Prostate gland (tissue), 2 donors: ENCODE measurements at places on chromosomes 13 and 19. TPM values are rescaled to one million over a fixed set of nuclear protein-coding genes. Genes with fewer than 3 reads are reported as not detected.

DNA sequence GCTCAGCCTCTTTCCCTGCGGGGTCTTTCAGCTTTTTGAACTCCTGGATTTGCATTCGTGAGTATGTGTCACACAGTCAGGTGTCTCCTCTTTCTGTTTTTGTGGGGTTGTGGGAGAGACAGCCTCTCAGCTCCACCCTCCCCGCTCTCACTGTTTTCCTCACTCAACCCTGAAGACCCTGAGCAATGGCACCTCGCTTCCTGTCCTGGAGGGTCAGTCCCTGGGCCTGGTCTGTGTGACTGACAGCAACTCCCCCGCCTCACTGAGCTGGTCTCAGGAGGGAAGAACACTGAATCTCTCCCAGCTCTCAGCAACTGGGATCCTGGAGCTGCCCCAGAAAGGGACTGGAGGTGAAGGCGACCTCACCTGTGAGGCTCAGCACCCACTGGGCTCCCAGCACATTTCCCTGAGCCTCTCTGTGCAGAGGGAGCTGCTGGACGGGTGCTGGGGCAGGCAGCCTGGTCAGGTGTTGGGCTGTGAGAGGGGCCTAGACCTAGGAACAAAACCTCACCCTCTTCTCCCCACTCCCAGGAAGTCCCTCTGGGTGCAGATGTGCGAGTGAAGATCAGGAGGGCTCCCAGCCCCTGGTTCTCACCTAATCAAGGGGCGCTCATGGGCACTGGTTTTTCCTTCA lies 4.2 kb upstream of the SIGLEC7 start:
- H3K27me3 ChIP-seq, result peaks cover 4% of the 10 kb centered on the region
- H3K36me3 ChIP-seq, result no peaks in the 10 kb centered on the region
- H3K4me3 ChIP-seq, result no peak overlapping the region
- H3K27ac ChIP-seq, result no peak overlapping the region

- H3K36me3 ChIP-seq, result no peaks in the 10 kb centered on the region
- no peak overlapping the region for H3K4me3 ChIP-seq
- no peak for DNase-seq
- no peaks in the 10 kb centered on the region for H3K27me3 ChIP-seq
- no peak overlapping the region for H3K27ac ChIP-seq
- H3K4me1 ChIP-seq, result no peaks in the 10 kb centered on the region
These were observed 9.9 kb upstream of the ZNF90 start for GRCh38 chr19:20067943-20068342.

DNA sequence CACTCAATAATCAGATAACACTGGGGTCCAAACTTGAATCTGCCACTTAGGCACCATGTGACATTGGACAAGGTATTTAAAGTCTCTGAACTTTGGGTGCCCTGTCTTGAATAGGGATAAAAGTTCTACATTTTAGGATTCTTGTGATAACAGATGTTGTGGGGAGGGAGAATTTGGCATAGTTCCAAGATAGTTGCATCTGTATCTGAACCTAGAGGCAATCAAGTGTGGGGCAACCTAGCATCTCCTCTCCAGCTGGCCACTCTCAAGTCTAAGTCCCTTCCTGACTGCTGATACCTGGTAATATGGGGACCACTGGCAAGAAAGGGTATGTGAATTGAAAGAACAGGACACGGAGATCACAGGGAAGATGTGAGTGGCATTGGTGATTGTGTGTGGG lies 256.1 kb downstream of the FOXO1 start:
- no peaks in the 10 kb centered on the region for H3K27me3 ChIP-seq
- H3K27ac ChIP-seq, result no peak overlapping the region
- no peak overlapping the region for H3K4me3 ChIP-seq

DNA sequence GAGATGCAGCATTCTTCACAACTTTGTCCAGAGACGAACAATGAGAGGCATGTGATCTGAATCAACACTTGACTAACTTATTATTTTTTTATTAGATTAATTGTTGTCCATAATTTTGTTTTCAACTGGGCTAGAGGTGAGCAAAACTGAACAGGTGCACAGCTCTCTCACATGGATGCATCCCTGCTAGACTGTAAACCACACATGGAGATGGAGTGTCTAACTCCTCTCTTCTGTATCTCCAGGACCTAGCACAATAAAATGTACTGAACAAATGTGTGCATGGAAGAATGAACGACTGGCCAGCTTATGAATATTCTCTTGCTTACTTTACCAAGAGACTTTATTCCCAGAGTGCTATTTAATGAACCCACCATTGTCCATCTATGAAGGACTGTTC lies 627.7 kb downstream of the LIG4 start:
- no peak overlapping the region for H3K27ac ChIP-seq
- no peak overlapping the region for H3K4me3 ChIP-seq
- H3K27me3 ChIP-seq, result no peaks in the 10 kb centered on the region
- no peaks in the 10 kb centered on the region for H3K36me3 ChIP-seq
- H3K4me1 ChIP-seq, result no peaks in the 10 kb centered on the region

DNA sequence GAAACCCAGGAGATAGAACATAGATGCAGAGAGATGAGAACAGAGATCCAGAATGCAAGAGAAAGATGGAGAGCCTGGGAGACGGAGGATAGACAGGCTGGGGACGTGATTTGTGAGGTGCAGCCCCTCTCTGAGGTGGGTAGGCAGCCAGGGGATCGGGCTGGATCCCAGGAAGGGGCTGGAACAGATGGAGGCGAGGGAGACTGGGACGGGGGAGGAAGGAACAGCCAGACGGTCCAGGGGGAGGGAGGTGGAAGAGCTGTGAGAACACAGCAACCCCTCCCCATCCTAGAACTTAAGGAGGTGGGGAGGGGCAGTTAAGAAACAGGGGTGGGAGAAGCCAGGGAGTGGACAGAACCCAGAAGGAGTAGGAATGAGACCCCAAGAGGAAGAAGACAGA lies 3.1 kb downstream of the SLC17A7 start:
- no peak overlapping the region for H3K4me3 ChIP-seq
- peaks cover 31% of the 10 kb centered on the region for H3K27me3 ChIP-seq
- no peaks in the 10 kb centered on the region for H3K36me3 ChIP-seq
- H3K27ac ChIP-seq, result no peak overlapping the region
- DNase-seq, result no peak

- no peaks in the 10 kb centered on the region for H3K27me3 ChIP-seq
- H3K36me3 ChIP-seq, result no peaks in the 10 kb centered on the region
- H3K4me3 ChIP-seq, result no peak overlapping the region
These were observed 53.9 kb downstream of the MCF2L start for GRCh38 chr13:113022745-113023574.

Gene IGSF23
- total RNA-seq, result not detected

Gene B3GNT8
- 9.4 TPM for total RNA-seq

Gene PEX11G
- 13.1 TPM for total RNA-seq

Gene HMG20B
- 369 TPM for total RNA-seq
